ENCODE measurements at places on chromosomes 5 and 9.

- DNase-seq = no peak
These were observed 2.5 kb downstream of the F2R start for GRCh38 chr5:76718381-76718832.

GRCh38 chr9:33291031-33291397 lies 698 bp downstream of the NFX1 start:
- no peak for DNase-seq

- no peak for DNase-seq
These were observed 37.1 kb downstream of the BARX1 start for GRCh38 chr9:93918061-93918460.

DNA sequence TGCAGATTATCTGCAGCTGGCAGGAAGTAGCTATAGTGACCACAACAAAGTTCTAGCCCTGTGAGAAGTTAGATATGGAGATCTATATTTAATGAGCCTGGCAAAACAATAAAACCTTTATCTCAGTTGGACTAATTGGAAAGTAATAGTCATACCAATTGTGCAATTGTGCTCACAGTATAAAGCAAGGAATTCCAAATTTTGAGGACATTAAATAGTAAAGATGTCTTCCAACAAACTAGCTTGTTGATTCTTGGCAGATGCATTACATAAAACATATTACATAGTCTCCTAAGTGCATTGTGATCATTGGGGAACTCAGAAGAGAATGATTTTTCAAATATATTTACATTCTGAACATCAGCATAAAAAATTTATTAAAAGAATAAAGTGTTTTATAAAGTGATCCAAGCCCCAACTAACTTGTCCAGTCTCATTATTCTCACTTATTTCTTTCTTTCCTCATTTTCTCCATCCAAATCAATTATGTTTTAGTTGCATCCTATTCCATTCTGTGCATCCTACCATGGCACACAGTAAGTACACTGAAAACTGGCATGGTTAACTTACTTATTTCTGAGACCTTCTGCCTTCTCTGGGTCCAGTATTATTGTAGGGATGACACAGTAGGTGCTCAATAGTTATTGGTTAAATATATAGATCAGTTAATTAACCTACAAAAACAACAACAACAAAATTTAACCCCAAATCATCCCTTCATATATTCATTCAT lies 977.2 kb upstream of the NUDT12 start:
- DNase-seq = no peak

GRCh38 chr9:96651626-96652025 lies 3.5 kb downstream of the PRXL2C start:
- DNase-seq = no peak

DNA sequence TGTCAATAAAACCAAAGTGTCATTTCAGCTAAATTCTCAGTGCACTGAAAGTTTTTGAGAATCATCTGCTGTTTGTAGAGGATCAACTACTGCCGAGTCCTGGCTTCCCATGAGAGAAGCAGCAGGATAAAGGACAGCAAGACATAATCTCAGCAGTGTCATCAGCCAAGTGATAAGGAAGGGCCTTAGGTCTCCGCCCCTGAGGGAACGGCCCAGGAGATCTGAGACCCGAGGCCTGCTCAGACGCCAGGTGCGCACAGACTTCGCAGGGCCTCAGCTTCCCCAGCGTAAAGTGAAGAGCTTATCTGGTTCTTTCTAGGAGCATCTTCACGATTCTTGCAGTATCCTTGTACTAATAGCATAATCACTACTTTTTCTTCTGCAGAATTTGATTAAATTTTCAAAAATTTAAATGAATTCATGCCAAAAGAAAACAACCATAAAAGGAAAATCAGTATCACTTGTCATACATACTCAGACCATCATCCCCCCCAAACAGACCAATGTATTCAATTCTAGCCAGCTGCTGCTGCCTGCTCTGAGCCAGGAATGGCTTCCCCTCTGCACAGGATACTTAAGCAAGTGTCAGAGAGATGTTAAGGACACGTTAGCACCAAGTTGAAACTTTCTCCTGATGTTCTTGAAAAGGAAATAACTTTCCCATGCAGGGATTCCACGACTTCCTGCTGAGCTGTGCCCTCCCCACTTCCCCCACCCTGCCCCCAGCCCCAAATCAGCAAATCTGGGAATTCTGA lies 2.2 kb downstream of the GFPT2 start:
- DNase-seq = no peak

GRCh38 chr5:76046741-76047140 lies 36.4 kb upstream of the SV2C start:
- DNase-seq = no peak

DNA sequence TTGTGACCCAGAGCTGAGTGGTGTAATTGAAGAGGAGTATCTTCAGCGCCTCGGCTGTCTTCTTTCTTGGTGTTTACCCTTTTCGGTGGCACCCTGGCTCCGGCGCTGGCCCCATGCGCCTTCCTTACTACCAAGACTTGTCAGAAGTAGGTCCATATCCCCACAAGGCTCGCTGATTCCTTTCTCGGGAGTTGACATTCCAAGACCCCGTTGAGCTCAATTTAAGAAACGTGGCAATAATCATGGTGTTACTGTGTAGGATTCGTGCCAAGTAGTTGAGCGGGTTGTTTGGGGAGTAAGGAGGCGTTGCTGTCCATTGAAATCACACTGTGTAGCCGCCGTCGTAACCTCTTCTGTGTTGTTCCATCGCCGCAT lies 795 bp downstream of the NDUFAF2 start:
- DNase-seq = no peak
